ENCODE measurements at places on chromosomes 5 and 9.

- DNase-seq, result no peak
These were observed 28.4 kb upstream of the TRIO start for GRCh38 chr5:14114615-14115251.

- DNase-seq, result no peak
These were observed 241.7 kb downstream of the MCTP1 start for GRCh38 chr5:95043234-95043633.

DNA sequence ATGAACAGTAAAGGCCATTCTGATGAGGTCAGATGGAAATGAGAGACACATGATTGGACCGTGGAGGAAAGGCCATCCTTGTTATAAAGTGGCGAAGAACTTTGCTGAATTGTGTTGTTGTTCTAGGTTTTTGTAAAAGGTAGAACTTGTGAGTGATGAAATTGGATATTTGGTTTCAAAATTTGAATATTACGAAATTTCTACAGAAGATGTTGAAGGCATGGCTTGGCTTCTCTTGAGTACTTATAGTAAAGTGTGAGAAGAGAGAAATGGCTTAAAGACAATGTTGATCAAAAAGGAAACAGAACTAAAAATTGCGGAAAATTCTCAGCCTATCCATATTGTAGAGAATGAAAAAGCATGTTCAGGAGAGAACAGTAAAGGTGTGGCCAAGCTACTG lies 166.6 kb upstream of the S1PR3 start:
- DNase-seq, result no peak

DNA sequence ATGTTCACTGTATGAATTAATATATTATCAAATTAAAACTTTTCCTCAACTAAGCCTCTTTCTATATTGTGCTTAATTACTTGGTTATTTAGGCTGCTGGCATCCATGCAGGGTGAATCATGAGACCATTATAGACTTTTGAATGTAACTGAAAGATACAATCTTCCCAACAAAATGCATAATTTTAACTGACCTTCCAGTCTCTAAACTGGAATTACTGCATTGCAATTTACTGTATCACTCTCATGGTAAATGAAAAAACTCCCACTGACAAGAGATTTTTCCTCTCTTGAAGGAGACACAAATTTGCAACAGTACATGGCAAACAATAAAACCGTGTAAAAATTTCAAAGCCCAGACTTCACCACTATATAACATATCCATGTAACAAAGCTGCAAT lies 349.5 kb downstream of the DRD1 start:
- DNase-seq, result no peak

- DNase-seq, result no peak
These were observed 1.4 kb downstream of the OTULIN start for GRCh38 chr5:14665949-14666348.

- DNase-seq, result no peak
These were observed 365.2 kb downstream of the PDE4D start for GRCh38 chr5:59528202-59528862.

GRCh38 chr9:130948266-130948665 lies 9.2 kb upstream of the FIBCD1 start:
- DNase-seq, result no peak

DNA sequence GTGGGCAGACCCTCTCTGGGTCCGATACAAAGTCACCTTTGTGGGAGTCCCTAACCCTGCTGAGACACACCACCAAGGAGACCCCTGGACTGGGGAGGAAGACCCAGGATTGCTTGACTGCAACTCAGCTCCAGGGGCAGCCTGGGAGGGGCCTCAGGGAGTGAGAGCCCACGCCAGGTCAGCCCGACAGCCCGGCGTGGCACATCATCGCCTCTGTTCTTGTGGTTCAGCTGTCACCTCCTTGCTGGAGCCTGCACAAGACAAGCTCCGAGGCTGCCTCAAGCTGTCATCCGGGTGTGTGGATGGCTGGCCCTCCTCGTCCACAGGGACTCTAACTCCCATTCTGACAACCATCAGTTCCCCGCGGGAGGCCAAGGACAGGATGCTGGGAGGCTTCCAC lies 133.6 kb downstream of the ZNF354C start:
- DNase-seq, result no peak

- DNase-seq, result no peak
These were observed 3.5 kb downstream of the PAM start for GRCh38 chr5:102758576-102758975.

DNA sequence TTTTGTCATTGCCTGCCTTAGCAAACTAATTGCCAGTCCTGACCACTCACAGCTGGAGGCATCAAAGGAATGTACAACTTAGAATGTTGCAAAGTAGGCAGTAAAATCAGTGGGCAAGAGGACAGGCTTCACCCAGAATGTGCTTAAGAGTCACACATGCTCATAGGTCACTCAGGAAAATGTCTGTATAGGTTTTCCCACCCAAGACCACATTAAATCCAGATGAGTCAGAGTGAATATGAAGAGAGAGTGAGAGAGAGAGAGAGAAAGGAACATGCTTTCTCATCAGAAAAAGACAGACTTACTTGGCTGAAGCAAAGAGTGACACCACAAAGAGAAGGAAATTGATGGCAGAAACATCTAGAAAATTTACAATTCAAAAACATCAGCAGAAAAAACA lies 37.9 kb downstream of the PLEKHG4B start:
- peak; percentile 72 for DNase-seq

- peak; percentile 75 for DNase-seq
These were observed 1.1 kb downstream of the FKBP15 start for GRCh38 chr9:113219969-113220368.

DNA sequence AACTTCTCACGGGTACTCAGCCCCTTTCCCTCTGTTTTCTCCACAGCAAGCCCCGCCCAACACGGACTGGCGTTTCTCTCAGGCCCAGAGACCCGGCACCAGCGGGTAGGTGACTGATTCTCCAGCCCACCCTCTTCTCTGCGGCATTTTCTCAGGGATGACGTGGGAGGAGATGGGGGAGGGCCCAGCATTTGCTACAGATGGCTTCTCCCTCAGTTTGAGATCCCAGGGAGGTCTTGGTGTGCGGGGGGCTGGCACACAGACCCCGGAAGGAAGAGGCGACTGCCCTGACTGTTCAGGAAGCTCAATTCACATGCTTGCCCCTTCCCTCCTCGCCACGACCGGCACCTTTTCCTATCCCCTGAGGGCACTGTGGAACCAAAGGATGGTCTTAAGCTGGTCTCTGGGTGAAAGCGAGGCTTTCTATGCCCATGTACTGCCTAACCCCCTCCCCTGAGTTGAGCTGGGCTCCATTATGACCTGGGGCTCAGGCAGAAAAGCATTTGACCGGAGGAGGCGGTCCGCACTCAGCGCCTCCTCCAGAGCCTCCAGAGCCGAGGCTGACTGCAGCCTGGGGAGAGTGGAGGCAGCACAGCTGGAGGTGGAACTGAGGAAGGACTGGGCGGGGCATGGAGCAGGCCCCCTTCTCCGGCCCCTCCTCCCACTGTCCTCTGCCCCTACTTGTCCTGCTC lies 6.0 kb downstream of the PCDHGC5 start:
- no peak for DNase-seq

- DNase-seq, result no peak
These were observed 7.8 kb downstream of the NOL6 start for GRCh38 chr9:33465596-33466564.

DNA sequence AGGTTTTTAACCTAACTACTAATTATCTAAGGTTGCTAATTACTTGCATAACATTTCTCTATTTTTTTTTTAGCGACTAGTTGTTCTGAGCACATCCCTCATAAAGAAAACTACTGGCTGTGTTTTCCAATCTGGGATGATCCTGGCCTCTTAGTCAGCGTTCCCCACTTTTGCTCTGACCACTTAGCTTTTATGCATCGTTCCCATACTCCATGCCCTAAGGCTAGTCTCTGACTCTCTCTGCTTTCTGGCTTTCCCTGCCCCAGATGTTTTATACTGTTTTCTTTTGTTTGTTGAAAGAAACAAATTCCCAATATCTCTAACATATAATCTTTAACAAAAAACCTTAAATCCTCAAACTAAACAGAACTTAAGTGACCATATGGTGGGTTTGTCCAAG lies 217.9 kb downstream of the SPATA31D1 start:
- no peak for DNase-seq

DNA sequence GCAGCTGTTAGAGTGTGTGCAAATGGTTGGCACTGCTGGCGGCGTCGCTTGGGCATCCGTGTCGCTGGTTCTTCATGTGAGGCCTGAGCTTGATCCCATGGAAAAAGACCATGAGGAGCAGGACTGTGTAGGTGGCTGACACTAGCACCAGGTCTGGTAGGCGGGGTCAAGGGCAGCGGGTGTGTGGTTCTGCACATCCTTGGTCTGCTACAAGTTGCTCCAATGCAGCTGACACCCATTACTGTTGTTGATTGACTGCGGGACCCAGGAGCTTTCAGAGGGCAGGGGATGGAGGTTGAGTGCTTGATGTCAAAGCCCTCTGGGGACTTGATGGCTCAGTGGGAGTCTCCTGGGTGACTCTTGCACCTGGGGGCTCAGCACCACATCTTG lies 29.0 kb upstream of the PITX1 start:
- DNase-seq, result no peak

GRCh38 chr5:31976169-31976568 lies 197.9 kb downstream of the GOLPH3 start:
- DNase-seq, result no peak

- no peak for DNase-seq
These were observed 9.4 kb downstream of the FYB1 start for GRCh38 chr5:39209924-39210323.

DNA sequence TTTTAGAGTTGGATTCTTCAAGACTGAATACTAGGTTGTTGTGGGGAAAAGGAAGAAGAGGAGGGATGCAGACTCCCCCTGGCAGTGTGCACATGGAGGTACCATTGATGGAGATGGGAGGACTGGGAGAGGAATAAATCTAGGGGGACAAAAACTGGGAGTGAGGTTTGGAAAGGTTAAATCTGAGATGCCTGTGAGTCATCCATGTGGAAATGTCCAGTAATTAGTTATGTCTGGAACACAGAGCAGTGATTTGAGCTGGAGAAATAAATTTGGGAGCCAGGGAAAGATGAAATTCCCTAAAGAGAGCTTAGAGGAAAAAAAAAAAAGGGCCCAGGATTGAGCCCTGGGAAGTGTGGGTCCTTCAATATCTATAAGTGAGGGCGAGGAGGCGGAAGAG lies 8.0 kb upstream of the CCIN start:
- DNase-seq, result no peak

DNA sequence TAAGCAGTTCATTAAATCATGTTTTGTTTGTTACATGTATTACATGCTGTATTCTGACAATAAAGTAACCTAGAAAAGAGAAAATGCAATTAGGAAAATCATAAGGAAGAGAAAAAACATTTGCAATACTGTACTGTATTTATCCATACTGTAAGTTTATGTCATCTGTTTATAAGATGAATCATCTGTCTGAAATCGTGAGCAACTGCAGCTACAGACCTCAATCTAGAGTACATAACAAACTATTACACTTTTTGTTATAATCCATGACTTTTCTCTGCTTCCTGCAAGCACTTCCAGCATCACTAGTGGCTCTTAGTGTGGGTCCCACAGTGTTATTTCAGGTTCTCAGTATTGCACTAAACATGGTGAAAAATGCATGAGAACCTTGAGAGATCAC lies 144.4 kb upstream of the NR4A3 start:
- no peak for DNase-seq

- DNase-seq, result no peak
These were observed 77.7 kb upstream of the ADAMTSL1 start for GRCh38 chr9:18396102-18396728.

DNA sequence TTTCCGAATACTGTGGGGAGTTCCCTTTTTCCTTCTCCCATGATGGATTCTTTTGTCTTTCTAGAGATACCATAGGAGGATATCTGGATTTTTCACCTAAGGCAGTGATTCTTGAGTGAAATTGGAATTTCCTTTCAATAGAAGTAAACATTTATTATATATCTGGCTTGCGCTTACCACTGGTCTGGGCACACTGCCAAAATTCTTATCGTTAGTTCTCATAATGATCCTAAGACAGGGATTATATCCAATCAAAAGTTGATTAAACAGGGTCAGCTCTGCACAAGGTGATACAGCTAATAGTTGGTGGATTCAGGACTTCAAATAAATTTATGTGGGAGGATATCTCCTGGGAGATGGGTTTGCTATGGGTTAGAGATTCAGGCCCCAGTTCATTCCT lies 9.6 kb downstream of the TLE4 start:
- DNase-seq, result no peak

DNA sequence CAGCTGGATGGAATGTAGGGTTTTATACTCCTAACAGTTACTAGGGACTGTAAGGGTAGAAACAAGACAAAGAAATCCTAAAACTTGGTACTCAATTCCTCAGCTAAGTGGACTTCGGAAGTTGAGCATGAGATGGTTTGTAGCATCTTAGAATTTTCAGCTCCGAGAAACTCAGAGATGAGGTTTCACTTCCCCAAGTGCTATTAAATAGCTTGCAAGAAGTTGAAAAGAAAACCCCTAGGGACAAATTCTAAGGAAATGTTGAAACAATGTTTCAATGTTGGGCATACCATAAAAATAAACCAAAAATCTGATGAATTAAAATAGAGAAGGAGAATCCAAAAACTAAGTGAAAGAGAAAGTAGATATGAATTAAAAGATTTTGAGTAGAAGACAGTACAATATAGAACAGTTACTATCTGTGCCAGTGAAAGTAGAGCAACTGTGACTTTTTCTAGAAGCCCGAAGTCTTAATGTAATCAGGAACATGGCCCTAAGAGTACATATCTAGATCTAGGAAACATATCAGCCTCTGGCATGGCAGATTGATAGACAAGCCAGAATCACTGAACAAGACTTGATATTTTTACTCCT lies 308.6 kb upstream of the RGMB start:
- DNase-seq, result no peak

DNA sequence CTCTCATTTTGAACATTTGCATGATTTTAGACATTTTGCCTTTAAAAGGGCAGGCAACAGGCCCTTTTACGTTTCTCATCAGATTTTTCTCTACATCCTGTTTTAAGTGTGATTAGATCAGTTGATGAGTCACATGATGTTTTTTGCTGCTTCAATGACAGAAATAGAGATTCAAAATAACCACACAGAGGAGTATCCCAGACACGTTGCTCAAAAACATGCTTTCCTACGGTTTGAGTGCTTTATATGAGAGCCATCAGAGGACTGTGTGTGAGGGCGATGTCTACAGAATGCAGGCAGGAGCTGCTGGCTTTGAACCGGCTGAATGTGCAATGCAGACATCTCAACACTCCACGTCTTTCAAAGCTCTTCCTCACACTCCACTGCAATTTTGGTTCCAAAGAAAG lies 42.1 kb downstream of the OTULIN start:
- DNase-seq, result no peak

GRCh38 chr9:36797471-36798220 lies 225.0 kb downstream of the MELK start:
- DNase-seq, result no peak

GRCh38 chr9:99852617-99853016 lies 30.9 kb downstream of the NR4A3 start:
- DNase-seq, result no peak

GRCh38 chr5:22965960-22966359 lies 112.8 kb upstream of the CDH12 start:
- no peak for DNase-seq

DNA sequence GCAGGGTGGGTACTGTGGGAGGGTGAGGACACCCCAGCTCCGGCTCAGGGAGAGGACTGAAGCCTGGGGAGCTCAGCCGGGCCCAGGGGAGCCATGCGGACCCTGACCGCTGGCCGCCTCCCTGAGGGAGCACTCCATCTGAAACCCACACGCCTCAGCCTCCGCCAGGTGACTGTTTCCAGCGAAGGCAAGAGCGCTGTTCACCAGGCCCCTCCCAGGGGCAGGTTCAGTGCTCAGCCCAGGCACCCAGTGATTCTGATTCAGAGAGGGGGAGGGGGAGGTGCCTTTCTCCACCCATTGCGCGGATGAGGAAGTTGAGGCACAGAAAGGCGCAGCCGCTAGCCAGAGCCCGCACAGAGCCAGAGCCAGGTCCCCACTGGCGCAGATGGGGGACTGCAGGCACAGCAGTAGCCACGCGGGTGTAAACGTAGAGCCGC lies 27.0 kb downstream of the ADGRD2 start:
- no peak for DNase-seq

Measured in GM04503 (cell line).